MCF 10A (cell line): ENCODE measurements at places on chromosomes 7 and 10. TPM values are rescaled to one million over a fixed set of nuclear protein-coding genes. Genes with fewer than 3 reads are reported as not detected.

DNA sequence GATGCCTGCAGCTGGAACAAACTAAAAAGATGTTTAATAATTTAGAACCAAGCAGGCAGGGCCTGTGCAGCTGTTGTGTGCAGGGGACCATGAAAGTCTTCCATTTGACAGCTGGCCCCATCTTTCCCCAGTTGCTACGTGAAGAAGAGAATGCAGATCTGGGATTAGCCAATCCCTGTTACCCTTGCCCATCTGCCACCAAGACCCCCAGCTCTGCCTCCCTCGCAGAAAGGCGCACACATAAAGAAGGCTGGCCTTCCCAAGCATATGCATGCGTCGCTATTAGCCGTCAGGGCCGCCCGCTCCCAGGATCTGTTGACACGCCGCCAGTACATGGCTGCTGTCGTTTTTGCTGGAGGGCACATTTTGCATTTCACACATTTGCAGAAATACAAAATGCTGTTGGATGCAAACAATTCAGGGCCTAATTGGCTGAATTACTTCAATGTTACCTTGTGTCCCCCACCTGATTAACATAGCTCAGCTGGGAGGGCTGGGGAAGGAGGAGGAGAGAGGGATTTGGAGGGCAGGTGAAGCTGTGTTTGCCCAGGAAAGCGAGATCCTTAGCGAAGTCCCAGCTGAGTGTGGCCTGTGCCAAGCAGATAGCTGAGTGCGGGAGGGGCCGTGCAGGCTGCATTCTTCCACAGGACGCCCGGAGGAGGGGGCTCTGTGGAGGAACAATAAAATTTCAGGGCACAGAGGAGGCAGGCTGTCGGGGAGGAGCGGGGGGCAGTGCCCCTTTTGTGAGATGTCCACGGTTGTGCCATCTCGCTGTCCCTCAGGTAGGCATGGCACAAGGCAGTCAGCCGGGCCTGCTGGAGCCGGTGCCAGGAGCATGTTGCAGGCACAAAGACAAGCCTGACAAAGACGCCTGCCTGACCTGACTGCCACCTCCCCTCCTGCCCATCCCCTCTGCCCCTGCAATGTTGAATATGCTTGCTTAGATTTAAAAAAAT, 443.0 kb upstream of the MKI67 start:
- no peak overlapping the region for H3K27ac ChIP-seq
- no peaks in the 10 kb centered on the region for H3K4me1 ChIP-seq
- no peak for DNase-seq
- no peak overlapping the region for H3K4me3 ChIP-seq
- H3K36me3 ChIP-seq = no peaks in the 10 kb centered on the region

The CPED1 gene
- total RNA-seq = not detected in 2 replicates

DNA sequence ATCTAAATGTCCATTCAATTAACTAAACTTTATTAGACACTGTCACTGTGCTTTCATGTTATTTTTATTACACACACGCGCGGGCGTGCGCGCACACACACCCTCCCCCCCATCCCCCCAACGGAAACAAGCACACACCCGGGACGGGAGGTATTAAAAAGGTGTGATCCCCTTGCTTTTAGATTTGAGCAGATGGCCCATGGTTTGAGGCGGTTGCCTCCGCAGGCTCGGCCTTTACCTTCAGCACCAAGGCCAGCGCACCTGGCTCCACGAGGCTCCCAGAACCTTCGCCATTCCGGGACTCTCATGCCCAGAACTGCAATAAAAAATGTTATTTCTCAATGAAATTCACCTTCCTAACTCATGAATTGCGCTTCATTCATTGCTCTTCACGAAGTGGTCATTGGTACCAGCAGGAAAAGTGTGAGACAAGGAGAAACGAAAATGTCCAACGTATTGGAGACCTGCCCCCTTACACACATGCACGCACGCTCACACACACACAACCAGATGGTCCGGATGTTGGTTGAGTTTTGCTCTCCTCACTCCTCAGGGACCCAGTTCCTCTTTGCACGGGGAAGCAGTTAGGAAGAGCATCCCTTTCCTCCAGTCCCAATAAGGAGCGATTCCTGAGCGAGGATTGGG, 20.8 kb upstream of the PTF1A start:
- peaks cover 38% of the 10 kb centered on the region for H3K27me3 ChIP-seq
- H3K4me3 ChIP-seq = no peak overlapping the region
- H3K27ac ChIP-seq = no peak overlapping the region
- no peaks in the 10 kb centered on the region for H3K4me1 ChIP-seq
- peak; percentile 36 for DNase-seq

The STK31 gene
- not detected in 2 replicates for total RNA-seq

GRCh38 chr7:15284396-15284795, 277.4 kb downstream of the AGMO start:
- no peak overlapping the region for H3K27ac ChIP-seq
- DNase-seq = no peak
- no peaks in the 10 kb centered on the region for H3K4me1 ChIP-seq
- H3K36me3 ChIP-seq = no peaks in the 10 kb centered on the region
- no peaks in the 10 kb centered on the region for H3K27me3 ChIP-seq

DNA sequence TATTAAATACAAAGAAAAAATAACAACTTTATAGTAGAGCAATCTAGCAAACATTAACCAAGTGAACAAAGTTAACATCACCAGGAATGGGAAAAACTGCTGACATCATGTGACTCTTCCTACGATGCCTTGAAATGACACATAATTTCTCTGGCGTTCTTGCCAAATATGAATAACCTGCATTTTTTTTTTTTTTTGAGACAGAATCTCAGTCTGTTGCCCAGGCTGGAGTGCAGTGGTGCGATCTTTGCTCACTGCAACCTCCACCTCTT, 126.5 kb upstream of the VKORC1L1 start:
- H3K27ac ChIP-seq = no peak overlapping the region
- no peak overlapping the region for H3K4me3 ChIP-seq

DNA sequence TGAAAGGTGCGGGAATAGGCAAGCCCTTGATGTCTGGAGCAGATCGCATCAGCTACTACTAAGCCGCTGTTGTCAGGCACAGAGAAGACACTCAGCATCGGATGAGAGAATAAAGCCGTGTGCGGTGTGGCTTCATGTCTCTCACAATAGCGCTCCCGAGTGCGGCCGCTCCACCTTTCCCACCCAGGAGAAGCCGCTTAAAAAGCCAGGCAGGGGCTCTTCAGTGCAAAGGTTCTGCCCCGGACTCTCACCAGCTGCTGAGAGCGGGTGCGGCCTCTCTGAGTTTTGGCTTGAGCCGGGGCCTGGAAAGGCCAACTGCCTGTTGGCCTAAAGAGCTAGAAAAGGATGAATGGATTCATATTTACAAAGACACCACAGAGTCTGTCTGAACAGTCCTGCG, 600.6 kb downstream of the DNAJB6 start:
- no peak for DNase-seq
- no peak overlapping the region for H3K27ac ChIP-seq
- H3K36me3 ChIP-seq = peaks cover 7% of the 10 kb centered on the region
- no peaks in the 10 kb centered on the region for H3K27me3 ChIP-seq
- H3K4me1 ChIP-seq = no peaks in the 10 kb centered on the region

- no peak for DNase-seq
- H3K36me3 ChIP-seq = no peaks in the 10 kb centered on the region
- peaks cover 31% of the 10 kb centered on the region for H3K27me3 ChIP-seq
- H3K4me1 ChIP-seq = peaks cover 6% of the 10 kb centered on the region
- H3K4me3 ChIP-seq = no peak overlapping the region
- H3K27ac ChIP-seq = no peak overlapping the region
Observed at GRCh38 chr7:31123321-31123720, 71.2 kb downstream of the ADCYAP1R1 start.

DNA sequence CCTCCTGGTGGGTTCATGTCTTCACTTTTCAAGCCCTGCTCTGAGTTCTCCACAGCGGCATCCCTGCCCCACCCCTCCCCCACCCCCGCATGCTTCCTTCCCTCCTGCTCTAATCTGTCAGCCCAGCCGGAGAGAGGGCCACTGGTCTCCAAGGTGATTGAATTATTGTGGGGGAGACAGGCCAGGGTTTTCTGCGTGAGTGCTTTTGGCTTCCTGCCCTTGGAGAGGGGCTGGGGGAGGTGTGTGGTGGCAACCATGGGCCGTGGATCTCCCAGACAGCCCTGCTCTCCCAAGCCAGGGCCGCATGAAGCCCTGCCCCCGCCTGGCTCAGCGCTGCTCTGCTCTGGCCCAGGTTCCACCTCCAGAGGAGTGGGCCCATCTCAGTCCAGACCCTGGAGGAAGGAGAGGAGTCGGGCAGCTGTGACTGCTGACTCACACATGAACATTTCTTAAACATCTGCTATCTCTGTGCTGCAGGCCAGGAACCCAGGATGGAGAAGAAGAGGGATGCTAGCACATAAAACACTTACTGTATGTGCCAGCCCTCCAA, 109.9 kb downstream of the ZMIZ1 start:
- H3K27me3 ChIP-seq = no peaks in the 10 kb centered on the region
- peaks cover 19% of the 10 kb centered on the region for H3K36me3 ChIP-seq
- DNase-seq = no peak
- peaks cover 21% of the 10 kb centered on the region for H3K4me1 ChIP-seq

GRCh38 chr10:77946084-77946483, 19.5 kb upstream of the DLG5 start:
- no peak overlapping the region for H3K27ac ChIP-seq
- DNase-seq = peak; percentile 62
- H3K4me3 ChIP-seq = no peak overlapping the region
- H3K27me3 ChIP-seq = no peaks in the 10 kb centered on the region
- peaks cover 6% of the 10 kb centered on the region for H3K36me3 ChIP-seq

The RET gene
- total RNA-seq = not detected in 2 replicates

GRCh38 chr10:131937836-131938235, 37.0 kb downstream of the PPP2R2D start:
- peaks cover 52% of the 10 kb centered on the region for H3K36me3 ChIP-seq
- no peaks in the 10 kb centered on the region for H3K27me3 ChIP-seq
- no peaks in the 10 kb centered on the region for H3K4me1 ChIP-seq
- DNase-seq = no peak
- H3K4me3 ChIP-seq = no peak overlapping the region

The PKD2L1 gene
- total RNA-seq = not detected in 2 replicates

- H3K4me3 ChIP-seq = no peak overlapping the region
- DNase-seq = no peak
- H3K27ac ChIP-seq = no peak overlapping the region
Observed at GRCh38 chr10:89215511-89215910, 8.4 kb upstream of the CH25H start.

The PAX4 gene
- not detected in 2 replicates for total RNA-seq

GRCh38 chr7:69654381-69654780, 56.1 kb downstream of the AUTS2 start:
- H3K4me1 ChIP-seq = no peaks in the 10 kb centered on the region
- no peak for DNase-seq
- no peaks in the 10 kb centered on the region for H3K36me3 ChIP-seq
- H3K4me3 ChIP-seq = no peak overlapping the region

GRCh38 chr7:127704211-127704610, 52.2 kb downstream of the SND1 start:
- peaks cover 88% of the 10 kb centered on the region for H3K36me3 ChIP-seq
- H3K4me3 ChIP-seq = no peak overlapping the region
- no peak overlapping the region for H3K27ac ChIP-seq
- peaks cover 9% of the 10 kb centered on the region for H3K4me1 ChIP-seq
- H3K27me3 ChIP-seq = no peaks in the 10 kb centered on the region

GRCh38 chr7:151088019-151088855, 2.0 kb downstream of the AGAP3 start:
- DNase-seq = peak; percentile 36
- H3K4me3 ChIP-seq = peak overlapping the region; percentile 77
- peaks cover 11% of the 10 kb centered on the region for H3K36me3 ChIP-seq

GRCh38 chr7:7720193-7720592, 1.8 kb upstream of the RPA3 start:
- H3K4me1 ChIP-seq = peaks cover 18% of the 10 kb centered on the region

The SMKR1 gene
- 12.4 and 17.1 TPM in 2 replicates for total RNA-seq

DNA sequence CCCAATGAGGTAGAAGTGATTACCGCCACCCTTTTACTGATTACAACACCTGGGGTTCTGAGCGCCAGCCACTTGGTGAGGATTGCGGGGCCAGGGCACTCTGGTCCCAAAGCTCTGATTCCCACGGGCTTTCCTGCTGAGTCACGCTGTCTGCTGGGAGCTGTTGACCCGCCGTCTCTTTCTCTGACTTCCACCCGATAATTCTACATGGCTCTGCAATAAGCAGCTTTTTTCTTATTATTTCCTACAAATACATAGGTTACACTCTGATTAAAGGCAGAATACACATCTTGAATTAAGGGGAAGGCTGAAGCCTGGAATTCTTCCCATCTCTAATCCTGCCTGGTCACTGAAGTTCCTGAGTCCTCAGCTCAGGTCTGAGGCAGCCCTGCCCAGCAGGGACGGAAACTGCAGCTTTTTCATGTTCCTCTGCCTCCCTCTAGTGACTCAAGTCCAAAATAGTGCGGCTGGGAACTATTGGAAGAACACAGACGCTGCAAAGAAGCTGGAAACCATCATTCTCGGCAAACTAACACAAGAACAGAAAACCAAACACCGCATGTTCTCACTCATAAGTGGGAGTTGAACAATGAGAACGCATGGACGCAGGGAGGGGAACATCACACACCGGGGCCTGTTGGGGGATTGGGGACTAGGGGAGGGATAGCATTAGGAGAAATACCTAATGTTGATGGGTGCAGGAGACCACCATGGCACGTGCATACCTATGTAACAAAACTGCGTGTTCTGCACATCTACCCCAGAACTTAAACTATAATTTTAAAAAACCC, 178.3 kb downstream of the PRKCQ start:
- peaks cover 30% of the 10 kb centered on the region for H3K27me3 ChIP-seq
- H3K36me3 ChIP-seq = no peaks in the 10 kb centered on the region
- H3K4me1 ChIP-seq = peaks cover 25% of the 10 kb centered on the region
- H3K27ac ChIP-seq = peak overlapping the region; percentile 63
- peak; percentile 90 for DNase-seq
- H3K4me3 ChIP-seq = peak overlapping the region; percentile 73

- peaks cover 34% of the 10 kb centered on the region for H3K4me1 ChIP-seq
- no peaks in the 10 kb centered on the region for H3K36me3 ChIP-seq
- H3K27ac ChIP-seq = peak overlapping the region; percentile 57
- peak overlapping the region; percentile 74 for H3K4me3 ChIP-seq
- peak; percentile 78 for DNase-seq
- H3K27me3 ChIP-seq = no peaks in the 10 kb centered on the region
Observed at GRCh38 chr10:31961277-31962074, 32.8 kb upstream of the ARHGAP12 start.

DNA sequence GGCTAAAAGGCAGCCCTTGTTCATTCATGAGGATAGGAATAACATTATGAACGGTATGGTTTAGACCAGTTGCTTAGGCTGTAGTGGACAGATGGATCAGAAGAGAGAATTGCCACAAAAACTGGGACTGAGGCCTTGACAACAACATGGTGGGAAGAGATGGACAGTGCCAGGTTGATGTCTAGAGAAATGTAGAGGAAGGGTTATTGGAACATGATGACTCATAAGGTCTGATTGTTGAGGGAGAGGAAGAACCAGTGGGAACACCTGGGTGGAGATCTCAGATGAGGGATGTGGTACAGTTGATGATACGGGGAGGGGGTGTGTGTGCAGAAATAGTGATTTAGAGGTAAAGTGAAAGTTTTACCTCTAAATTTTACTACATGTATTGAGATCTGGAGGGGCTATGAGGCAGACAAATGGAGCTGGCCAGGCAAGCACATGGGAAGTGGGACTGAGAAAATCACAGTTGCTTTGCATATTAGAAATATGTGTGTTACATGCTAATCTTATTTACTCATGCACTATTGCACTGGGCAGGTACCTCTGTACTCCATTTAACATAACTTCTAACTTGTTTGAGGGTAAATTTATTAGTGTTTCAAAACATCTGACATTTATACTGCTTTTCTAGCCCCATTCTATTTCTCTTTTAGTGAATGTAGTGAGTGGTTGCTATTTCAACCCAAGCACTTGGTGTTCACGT, 65.6 kb downstream of the PLCE1 start:
- H3K4me3 ChIP-seq = no peak overlapping the region
- H3K27ac ChIP-seq = no peak overlapping the region
- H3K4me1 ChIP-seq = peaks cover 15% of the 10 kb centered on the region
- no peak for DNase-seq
- H3K36me3 ChIP-seq = no peaks in the 10 kb centered on the region
- H3K27me3 ChIP-seq = no peaks in the 10 kb centered on the region

The TAS2R41 gene
- total RNA-seq = not detected in 2 replicates
